Stimulated activated CD4-positive, alpha-beta T cell treated with anti-CD3 and anti-CD28 coated beads, Interleukin-1b, Interleukin-23, amount 100 ng/mL, for 1 hour (primary cell): ENCODE measurements at places on chromosomes 7 and 10.

DNA sequence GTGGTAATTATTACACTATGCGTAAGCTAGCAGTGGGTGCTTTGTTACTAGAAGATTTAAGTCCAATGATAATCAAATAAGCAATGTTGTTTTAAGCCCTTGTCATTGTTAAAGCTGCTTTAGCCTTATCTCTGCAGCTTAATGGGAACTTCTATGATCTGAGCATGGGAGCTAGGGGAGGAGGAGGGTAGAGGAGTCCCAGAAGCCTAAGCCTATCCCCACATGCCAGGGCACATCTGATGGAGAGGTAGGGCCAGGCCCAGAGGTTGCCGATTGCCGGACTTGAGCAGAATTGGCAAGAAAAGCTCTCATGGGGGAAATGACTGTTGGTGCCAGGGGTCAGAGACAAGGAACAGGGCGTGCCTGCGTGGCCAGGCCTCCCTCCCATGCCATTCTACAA, 13.4 kb downstream of the CUBN start:
- DNase-seq, result no peak

- no peak for DNase-seq
Observed at GRCh38 chr10:110916554-110917346, 2.2 kb downstream of the BBIP1 start.

DNA sequence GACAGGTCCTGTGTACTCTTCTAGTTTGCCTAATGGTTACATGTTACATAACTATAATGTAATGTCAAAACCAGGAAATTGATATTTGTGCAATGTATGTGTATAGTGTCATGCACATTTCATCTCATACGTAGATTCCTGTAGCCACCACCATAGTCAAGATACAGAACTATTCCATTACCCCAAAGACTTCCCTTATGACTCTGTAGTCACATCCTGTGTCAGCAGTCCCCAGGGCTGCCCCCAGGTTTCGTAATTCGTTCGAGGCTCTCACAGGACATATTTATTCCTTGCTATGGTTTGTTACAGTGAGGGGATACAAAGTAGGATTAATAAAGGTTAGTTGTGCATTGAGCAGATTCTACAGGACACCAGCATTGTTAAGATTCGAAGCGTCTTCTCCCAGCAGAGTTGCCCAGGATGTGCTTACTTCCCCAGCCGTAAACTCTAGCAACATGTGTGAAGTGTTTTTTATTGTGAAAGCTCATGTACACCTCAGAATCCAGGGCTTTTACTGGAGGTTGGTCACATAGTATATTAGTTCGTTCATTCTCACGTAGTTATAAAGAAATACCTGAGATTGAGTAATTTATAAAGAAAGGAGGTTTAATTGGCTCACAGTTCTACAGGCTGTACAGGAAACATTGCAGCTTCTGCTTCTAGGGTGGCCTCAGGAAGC, 18.6 kb downstream of the RABGEF1 start:
- DNase-seq, result no peak

- DNase-seq, result no peak
Observed at GRCh38 chr7:116249969-116250553, 39.7 kb downstream of the TES start.

GRCh38 chr10:24465891-24466818, 257.2 kb downstream of the KIAA1217 start:
- DNase-seq, result no peak

GRCh38 chr7:77202481-77202976, 2.9 kb upstream of the FGL2 start:
- no peak for DNase-seq

- no peak for DNase-seq
Observed at GRCh38 chr10:13690281-13690825, 103.6 kb downstream of the PRPF18 start.

DNA sequence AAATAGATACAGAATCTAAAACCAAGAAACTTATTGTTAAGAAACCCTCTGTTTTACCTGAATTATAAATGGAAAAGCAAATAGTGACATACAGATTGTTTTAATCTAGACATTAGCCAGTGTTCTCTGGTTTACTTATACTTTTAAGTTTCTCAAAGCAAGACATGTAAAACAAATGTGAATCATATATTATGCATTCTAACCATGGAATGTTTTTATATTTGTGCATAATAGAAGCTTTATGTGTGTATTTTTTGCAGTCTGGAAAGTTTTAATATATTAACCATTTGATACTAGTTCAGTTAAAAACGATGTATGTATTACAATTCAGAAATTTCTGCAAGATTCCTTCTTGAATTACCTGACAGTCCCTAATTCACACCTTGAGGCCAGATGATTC, 150.6 kb upstream of the TMEM72 start:
- no peak for DNase-seq

GRCh38 chr10:131980761-131981428, 828 bp downstream of the BNIP3 start:
- no peak for DNase-seq
